Cardiac muscle cell (in vitro differentiated cells and primary cell): ENCODE measurements at places on chromosomes 11 and 22. TPM values are rescaled to one million over a fixed set of nuclear protein-coding genes. Genes with fewer than 3 reads are reported as not detected.

Gene GALNT18
- 2.2 and 3.4 TPM in 2 replicates for total RNA-seq

Gene BIRC3
- 0.06 and 0.78 TPM in 2 replicates for total RNA-seq

Gene SAA4
- total RNA-seq = not detected in 2 replicates

DNA sequence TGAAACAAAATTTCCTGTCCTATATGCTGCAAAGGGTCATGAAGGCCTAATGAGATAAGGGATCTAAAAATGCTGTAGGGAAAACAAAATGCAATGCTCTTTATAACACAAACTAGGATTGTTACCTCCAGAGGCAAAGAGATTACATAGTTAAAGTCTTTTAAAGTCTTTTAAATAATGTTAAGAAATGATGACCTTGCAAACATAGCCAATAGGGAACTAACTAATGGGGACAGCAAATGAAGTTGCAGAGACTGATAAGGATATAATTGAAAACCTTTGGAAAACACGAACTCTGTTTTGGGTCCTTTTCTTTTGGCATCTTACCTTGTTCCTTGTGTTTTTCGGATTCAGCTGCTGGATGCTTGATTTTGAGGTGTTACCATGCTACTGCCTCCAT, 485.9 kb downstream of the KCNA4 start:
- no peak for DNase-seq

Gene CRACR2B
- total RNA-seq = 43.9 and 91.0 TPM in 2 replicates

Gene OR5M3
- not detected in 2 replicates for total RNA-seq

GRCh38 chr22:40855979-40856512, 393 bp downstream of the ST13 start:
- DNase-seq = peak; percentile 43
